Retinal pigment epithelial cell (primary cell): ENCODE measurements at places on chromosomes 1 and 21.

- no peak for DNase-seq
These were observed 319.0 kb upstream of the SNX7 start for GRCh38 chr1:98342566-98342965.

DNA sequence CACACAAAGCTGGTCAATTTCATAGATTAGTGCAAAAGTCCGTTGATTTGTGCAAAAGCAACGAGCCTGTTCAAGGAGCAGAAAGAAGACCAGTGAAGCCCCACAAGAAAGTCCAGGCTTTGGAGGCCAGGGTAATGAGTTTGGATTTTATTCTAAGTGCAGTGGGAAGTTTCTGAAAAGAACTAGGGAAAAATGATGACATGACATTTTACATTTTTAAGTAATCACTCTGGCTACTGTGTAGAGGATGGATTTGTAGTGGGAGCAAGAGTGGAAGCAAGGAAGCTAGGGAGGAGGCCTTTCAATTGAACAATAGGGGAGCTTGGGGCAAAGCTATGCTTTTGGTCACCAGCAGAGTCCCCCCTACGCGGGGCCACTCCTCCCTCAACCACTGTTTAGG, 186.2 kb downstream of the ZNF281 start:
- no peak for DNase-seq

DNA sequence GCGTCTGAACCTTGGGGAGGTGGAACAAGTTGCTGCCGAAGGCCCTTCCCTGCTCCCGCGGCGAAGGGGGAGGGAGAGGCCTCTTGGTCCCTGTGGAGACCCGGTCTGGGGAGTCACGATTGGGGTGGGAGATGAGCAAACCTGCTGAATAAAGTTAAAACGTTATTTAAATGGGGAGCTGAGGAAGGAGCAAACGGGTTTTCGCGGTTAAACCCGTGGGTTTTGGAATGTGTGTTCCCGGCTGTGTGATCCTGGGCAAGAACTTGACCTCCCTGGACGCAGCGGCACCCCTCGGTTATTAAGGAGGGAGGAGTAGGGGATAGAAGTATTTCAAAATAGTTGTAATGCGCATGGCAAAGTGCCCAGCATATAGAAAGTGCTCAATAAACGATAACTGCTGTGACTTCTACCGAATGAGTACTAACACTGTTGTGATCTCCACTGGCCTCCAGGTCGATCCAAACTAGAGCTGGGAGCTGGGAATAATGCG, 3.4 kb downstream of the FAM110D start:
- DNase-seq: no peak

GRCh38 chr1:198001776-198002408, 84.7 kb downstream of the LHX9 start:
- DNase-seq: no peak

DNA sequence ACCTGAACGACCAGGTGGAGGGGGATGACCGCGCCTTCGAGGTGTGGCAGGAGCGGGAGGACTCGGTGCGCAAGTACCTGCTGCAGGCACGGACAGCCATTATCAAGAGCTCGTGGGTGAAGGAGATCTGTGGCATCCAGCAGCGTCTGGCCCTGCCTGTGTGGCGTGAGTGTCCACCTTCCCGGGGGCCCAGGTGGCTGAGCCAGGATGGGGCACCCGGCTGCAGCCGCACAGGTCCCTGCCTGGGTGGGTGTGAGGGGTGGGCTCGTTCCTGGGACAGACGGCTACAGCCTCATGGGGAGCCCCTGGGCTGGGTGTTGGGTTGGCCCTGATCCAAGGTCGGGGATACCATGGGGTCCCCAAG, 65.2 kb downstream of the TRIM11 start:
- no peak for DNase-seq

DNA sequence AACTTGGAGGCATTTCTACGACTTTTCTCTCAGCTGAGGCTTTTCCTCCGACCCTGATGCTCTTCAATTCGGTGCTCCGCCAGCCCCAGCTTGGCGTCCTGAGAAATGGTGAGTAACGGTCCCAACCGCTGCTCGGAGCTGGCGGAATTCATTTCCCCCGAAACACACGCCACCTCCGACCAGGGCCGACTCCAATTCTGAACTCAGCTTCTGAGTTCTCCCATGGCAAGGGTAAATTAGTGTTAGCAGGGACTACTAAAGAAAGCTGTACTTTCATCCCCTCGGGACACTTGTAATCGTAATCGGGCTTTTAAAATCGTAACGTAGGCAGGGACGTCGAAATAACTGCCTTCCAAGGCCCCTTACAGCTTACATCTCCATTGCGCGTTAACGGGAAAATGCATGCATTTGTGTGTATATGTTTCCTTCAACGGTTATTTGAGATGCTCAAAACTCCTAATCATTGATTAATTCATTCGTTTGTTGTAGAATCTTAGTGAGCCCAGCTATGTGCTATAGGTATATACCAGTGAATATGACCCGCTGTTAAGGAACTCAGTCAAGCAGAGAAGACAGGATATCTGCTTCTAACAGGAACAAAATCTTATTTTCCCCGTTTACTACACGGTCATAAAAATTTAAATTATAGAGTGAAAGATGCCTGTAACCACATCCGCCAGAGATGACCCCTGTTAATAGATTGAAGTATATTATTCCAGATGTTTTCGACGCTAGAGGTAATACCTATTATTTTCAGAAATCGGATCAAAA, 472 bp downstream of the DTL start:
- DNase-seq: no peak

GRCh38 chr1:29808141-29808995, 572.0 kb downstream of the PTPRU start:
- DNase-seq: no peak
